ENCODE measurements at places on chromosomes 1 and 21. TPM values are rescaled to one million over a fixed set of nuclear protein-coding genes. Genes with fewer than 3 reads are reported as not detected.

- no peaks in the 10 kb centered on the region for H3K4me1 ChIP-seq
- H3K27ac ChIP-seq, result no peak overlapping the region
- H3K36me3 ChIP-seq, result peaks cover 58% of the 10 kb centered on the region
- no peak for DNase-seq
Measured at GRCh38 chr1:200980452-200980772, 43.1 kb downstream of the KIF21B start.

LDLRAD1 gene
- not detected for total RNA-seq

METTL18 gene
- total RNA-seq, result 14.5 TPM

CFAP74 gene
- total RNA-seq, result not detected

GRCh38 chr21:33010931-33011330 is 14.8 kb upstream of the OLIG2 start:
- H3K27ac ChIP-seq, result no peak overlapping the region
- H3K4me3 ChIP-seq, result no peak overlapping the region
- no peak for DNase-seq
- H3K27me3 ChIP-seq, result peaks cover 5% of the 10 kb centered on the region
- H3K4me1 ChIP-seq, result no peaks in the 10 kb centered on the region

- peaks cover 55% of the 10 kb centered on the region for H3K4me1 ChIP-seq
- no peak for DNase-seq
- no peak overlapping the region for H3K27ac ChIP-seq
- H3K36me3 ChIP-seq, result peaks cover under 1% of the 10 kb centered on the region
Measured at GRCh38 chr1:36367798-36368197, 17.9 kb downstream of the STK40 start.

GRCh38 chr1:190935925-190936324 is 458.3 kb upstream of the BRINP3 start:
- H3K27me3 ChIP-seq, result no peaks in the 10 kb centered on the region
- H3K4me3 ChIP-seq, result no peak overlapping the region
- no peaks in the 10 kb centered on the region for H3K36me3 ChIP-seq
- DNase-seq, result no peak

DNA sequence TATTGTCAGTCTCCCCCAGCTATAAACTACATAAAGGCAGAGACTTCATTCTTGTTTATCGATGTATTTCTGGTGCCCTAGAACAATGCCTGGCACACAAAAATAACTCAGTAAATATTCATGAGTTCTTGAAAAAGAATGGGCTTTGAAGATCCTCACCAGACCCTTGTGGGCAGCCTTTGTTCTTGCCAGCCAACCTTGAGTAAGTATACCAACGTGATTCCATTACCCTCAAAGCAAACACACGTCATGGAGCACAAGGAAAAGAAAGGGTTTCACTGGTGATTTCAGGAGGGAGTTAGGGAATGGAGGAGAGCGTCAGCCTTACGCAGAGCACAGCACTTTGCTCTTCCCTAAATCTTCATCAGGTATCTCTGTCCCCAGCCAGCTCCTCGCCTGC is 29.4 kb downstream of the NMNAT2 start:
- H3K4me3 ChIP-seq, result no peak overlapping the region
- H3K36me3 ChIP-seq, result no peaks in the 10 kb centered on the region
- H3K27ac ChIP-seq, result no peak overlapping the region
- no peaks in the 10 kb centered on the region for H3K27me3 ChIP-seq
- no peak for DNase-seq
